Vagina (tissue), 2 donors: ENCODE measurements at places on chromosomes 5 and 9. TPM values are rescaled to one million over a fixed set of nuclear protein-coding genes. Genes with fewer than 3 reads are reported as not detected.

- no peaks in the 10 kb centered on the region for H3K27me3 ChIP-seq
- peaks cover 70% of the 10 kb centered on the region for H3K4me1 ChIP-seq
- H3K4me3 ChIP-seq: no peak overlapping the region
- peak overlapping the region; percentile 78 for H3K27ac ChIP-seq
- no peaks in the 10 kb centered on the region for H3K36me3 ChIP-seq
These were observed 379.2 kb downstream of the ACTL7B start for GRCh38 chr9:108476574-108476973.

DNA sequence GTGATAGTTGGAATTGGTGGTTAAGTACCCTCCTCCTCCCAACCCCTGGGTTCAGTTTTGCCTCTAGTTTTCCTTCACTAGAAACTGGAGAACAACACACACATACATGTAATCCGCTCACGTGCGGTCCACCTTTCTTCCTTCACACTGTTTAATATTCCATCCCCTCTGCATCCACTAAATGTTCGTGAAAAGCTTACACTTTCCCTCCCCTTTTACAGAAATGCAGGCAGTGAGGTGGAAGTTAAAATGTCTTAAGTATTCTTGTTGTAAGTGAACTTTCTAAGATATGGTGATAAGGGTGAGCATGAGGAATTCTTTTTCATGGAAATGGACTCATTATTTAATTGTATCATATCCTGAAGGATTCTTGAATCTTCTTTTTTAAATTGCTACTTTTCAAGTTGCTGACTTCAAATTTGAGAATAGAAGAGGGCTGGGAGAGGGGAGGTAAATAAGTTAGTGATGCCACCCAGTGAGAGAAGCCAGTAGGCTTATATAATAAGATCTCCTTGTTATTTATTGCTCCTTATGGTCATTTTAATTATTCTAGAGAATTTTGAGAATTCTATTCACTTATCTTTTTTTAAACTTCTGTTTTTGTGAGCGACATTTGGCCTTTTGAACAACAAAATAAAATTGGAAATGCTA is 90.2 kb downstream of the TLE4 start:
- peaks cover 23% of the 10 kb centered on the region for H3K4me1 ChIP-seq
- no peaks in the 10 kb centered on the region for H3K36me3 ChIP-seq
- H3K27me3 ChIP-seq: no peaks in the 10 kb centered on the region
- H3K27ac ChIP-seq: no peak overlapping the region
- H3K4me3 ChIP-seq: no peak overlapping the region

The EFNA5 gene
- total RNA-seq: 11.8 TPM

The PCDHB9 gene
- total RNA-seq: 3.7 TPM
